Effector memory CD4-positive, alpha-beta T cell (primary cell): ENCODE measurements at places on chromosomes 5 and 9.

GRCh38 chr5:102279711-102280110 is 16.4 kb downstream of the SLCO4C1 start:
- DNase-seq = no peak

DNA sequence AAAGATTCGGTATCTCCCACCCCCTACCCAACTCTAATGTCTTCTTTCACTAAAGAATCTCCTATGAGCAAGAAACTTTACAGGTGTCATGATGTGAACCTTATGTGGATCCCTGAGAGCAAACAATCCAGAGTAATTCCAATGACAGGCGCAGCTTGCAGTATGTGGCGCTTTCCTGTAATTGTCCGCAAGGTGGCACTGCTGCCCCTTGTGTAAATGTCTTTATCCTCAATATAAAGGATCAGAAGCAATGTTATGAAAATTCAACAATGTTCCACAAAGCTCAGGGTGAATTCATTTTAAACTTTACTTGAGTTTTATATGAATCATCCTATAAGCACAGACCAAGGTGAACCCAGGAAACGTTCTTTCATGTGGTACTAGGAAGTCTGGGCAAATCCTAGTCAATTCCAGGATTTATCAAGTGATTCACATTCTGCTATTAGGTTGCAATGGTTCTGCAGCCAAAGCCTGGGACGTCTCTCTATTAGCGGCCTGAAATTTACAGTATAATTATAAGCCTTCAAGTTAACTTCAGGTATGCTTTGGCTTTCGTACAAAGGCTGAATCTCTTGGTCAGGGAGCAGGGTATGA is 113.7 kb downstream of the TRPM6 start:
- DNase-seq = peak; percentile 57

DNA sequence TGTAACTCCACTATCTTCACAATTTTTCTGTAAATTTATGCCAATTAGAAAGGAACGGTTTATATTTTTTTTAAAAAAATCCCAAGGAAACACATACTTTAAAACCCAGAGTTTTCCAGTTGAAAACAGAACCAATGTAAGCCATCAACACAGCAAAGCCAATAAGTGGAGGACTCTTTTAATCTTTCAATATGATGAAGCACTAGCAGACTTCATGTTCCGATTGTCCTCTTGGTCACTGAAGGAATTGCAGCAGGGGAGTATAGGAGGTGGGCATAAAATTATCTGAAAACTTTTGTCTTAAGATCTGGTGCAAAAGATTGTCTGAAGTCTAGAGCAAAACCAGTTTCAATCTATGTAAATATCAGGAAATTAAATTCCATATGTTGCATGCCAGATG is 102.1 kb upstream of the PAPPA start:
- no peak for DNase-seq

- DNase-seq = no peak
These were observed 443.8 kb downstream of the SPOCK1 start for GRCh38 chr5:137055271-137055872.

- DNase-seq = no peak
These were observed 330.0 kb downstream of the RASEF start for GRCh38 chr9:82732928-82733327.

DNA sequence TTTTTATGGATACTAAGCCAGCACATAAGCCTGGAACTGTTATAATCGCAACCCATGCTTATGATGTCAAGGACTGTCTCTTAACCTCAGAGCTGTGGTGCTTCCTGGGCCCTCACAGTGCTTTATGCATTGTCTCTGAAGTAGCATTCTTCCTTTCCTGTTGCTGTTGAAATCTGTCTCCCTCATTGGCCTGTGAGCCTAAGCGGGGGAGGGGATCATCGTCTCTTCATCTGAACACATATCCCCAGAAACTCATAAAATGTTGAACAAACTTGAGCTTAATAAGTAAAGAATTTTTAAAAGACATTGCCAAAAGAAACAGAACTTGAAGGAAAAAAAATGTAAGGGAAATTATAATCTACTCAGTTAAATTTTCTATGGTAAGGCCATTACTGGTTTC is 80.3 kb downstream of the SGCD start:
- DNase-seq = no peak

DNA sequence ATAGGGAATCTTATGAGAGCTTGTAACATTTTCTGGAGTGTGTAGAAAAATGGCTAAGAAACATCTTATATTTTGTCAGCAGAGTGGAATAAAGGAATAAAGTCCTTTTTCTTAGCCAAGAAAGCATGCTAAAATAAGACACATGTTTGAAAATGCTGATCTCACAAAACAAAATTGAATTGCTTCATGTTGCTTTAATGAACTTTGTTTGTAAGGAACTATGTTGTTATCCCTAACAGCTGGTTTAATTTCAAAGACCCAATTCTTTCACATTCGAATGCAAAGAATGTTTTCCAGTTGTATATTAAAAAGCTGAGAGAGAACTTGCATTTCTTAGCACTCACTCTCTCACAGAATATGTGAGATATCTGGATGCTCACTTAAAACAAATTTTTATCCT is 107.6 kb downstream of the MUSK start:
- DNase-seq = no peak

GRCh38 chr5:140186267-140186671 is 11.3 kb downstream of the CYSTM1 start:
- DNase-seq = no peak

- no peak for DNase-seq
These were observed 233.6 kb downstream of the MAST4 start for GRCh38 chr5:66829826-66830225.

GRCh38 chr9:75086541-75087288 is 1.2 kb downstream of the NMRK1 start:
- no peak for DNase-seq

DNA sequence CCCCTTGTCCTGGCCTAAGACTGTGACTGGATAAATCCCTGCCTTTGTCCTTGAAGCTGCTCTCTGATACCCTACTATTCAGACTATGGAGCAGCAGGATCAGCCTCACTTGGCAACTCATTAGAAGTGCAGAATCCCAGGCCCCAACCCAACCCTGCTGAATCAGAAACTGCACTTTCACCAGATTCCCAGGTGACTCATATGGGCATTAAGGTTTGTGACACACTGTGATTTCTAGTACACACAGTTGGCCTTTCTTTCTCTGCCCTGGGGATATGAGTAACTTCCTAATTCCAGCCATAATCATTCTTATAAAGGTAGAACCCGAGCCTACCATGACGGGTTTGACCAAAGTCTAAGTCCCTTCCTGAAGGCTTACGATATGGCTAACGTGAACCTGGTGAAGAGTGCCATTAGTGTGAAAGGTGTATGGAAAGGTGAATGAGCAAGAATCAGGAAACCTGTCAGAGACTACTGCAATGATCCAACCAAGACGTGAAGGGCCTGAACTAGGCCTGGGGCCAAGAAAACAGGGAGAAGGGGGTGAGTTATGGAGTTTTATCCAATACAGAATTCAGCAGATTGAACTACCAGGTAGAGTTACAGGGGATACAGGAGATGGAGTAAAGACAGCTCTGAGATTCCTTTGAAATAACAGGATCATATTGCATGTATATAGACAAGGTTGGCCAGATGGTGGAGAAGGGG is 533.0 kb downstream of the BNC2 start:
- DNase-seq = no peak

DNA sequence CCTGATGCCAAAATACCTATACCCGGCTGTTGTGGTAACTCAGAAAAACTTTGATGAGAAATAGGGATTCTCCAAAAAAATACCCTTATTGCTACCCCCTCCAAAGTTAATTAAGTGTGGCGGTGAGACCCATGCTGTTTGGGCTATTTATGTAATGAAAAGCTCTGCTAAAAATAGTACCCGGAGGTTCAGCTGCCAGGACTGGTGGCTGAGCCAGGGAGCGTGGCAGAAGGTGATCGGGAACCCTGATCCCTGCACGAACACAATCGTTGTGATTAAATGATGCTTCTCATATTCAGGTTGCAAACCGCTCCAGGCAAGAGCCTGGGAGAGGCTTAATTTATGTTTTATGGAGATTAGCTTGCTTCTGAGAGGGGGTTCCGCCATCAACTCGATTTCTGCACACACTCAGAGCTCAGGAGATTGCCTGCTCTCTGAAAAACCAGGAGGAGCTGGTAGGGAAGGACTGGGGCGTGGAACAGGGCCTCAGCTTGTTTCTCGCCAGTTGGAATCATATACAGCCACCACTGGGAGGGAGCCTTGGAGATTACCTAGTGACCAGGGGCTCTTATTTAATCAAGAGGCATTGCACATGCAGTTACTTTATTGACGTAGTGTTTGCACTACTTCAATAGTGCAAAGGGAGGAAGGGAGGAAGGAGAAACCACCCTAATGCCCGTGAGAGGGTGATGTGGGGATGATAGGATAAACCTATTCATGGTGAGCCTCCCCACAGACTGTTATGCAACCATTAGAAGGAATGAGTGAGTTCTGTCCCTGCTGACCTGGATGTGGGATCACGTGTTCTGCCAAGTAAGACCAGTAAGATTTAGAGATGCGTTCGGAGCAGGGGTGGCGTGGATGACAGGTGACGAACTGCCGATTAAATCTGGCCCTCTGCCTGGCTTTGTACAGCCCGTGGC is 23.4 kb downstream of the HRH2 start:
- DNase-seq = no peak

DNA sequence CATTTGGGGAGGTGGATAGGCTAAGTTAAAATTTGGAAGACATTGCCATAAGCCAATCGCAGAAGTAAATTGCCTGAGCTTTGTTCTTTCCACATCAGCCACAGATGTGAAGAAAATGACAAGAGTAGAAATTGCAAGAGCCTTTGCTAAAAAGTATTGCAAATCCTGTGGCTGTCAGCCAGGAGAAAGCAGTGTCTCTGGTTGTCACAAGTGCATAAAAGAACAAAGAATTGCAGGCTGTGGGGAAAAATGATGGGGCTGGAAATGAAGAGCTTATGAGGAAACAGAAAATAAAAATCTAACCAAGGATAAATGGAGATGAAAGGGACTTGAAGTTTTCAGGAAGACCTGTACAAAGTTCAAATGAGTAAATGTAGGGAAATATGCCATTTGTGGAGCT is 344.8 kb downstream of the CSNK1G3 start:
- no peak for DNase-seq

- DNase-seq = no peak
These were observed 130.9 kb upstream of the CHD1 start for GRCh38 chr5:99059685-99060084.
